ENCODE measurements at places on chromosomes 1 and 21.

DNA sequence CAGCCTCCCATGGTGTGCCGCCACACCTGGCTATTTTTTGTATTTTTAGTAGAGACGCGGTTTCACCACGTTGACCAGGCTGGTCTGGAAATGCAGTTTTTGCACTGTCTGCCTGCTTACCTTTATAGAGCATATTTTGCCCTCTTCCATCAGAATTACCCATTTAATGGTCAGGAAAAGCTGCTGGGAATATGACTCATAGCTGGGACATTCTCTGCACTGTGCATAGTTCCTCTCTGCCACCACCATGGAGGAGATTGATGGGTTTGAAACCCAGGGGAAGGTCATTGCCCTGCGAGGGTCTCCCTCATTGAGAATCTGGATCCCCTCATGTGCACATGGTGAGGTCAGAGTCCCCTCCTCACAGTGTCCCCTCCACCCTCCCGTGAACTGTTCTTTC, 32.1 kb downstream of the MX1 start:
- no peak for DNase-seq

- DNase-seq, result no peak
These were observed 20.3 kb downstream of the ENO1 start for GRCh38 chr1:8858112-8858668.

DNA sequence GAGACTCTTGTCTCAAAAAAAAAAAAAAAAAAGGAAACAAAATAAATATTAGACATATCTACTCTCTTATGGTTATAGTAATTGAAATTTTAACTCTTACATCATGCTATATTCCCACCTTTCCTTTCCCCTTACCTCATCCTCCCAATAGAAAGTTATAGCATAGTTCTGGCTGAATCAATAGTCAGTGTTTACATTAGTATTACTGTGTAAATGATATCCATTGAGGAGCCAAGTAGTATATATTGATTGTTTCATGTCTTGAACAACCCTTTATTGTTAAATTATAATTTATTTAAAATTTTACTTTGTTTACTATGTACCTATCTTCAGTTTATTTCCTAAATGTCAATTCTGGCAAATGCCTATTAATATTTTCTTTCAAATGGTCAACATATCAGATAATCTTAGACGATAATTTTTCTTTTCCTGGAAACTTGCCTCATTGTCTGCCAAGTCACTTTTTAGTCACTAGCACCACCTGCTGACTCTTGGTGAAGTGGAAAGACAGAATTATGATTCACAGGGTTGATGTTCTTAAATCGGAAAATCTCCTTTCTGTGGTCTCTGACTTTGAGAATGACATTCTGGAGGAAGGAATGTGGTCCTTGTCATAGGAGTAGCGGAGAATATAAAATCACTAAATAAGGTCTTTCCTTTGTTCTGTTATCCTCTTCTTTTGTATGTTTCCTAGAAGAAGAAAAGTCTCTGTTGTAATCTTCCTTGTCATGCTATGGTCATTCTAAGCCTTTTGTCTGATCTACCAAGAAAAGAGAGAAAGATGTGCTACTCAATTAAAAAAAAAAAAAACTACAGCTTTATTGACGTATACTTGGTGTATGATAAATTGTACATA, 8.6 kb downstream of the HJV start:
- DNase-seq, result peak; percentile 57

DNA sequence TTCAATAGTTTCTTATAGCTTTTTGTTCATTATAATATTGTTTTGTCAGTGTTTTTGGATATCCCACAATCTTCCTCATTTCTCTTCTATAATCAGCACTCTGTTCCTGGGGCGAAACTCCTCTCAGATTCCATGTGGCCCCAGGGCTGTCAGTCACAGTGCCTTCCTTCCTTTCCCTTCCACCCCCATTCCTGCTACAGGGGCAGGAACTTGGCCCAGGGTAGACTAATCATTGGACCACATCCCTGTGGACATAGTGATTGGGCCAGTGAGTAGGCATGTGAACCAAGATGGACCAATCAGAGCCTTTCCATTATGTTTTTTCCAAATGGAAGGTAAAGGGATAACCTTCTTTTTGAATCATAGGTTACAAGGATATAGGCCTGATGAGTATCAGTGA, 78.3 kb downstream of the PGM1 start:
- DNase-seq, result no peak

GRCh38 chr1:145997718-145998023, 1.3 kb upstream of the TXNIP start:
- no peak for DNase-seq
